ENCODE measurements at places on chromosomes 7 and 10.

GRCh38 chr10:96747734-96748550 is 27.6 kb upstream of the PIK3AP1 start:
- DNase-seq = peak; percentile 18

DNA sequence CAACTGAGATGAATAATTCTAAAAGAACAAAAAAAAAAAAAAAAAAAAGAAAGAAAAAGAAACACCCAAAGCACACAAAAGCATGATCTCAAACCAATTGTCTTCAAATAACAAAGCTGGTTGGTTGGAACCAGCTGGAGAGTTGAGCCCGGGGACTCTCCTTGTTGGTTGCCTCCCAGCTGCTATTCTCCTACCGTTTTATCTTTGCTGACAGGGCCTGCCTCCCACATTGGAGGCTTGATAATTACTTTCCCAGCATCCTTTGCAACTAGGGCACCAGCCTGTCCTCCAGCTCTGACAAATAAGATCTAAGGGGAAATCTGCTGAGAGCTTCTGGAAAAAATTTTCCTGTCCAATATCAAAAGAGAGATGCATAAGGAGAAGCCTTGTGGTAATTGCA is 6.8 kb downstream of the PON1 start:
- DNase-seq = no peak

- DNase-seq = no peak
These were observed 33.2 kb downstream of the PITRM1 start for GRCh38 chr10:3139216-3139910.

GRCh38 chr7:48279420-48279819 is 108.2 kb downstream of the ABCA13 start:
- DNase-seq = no peak

DNA sequence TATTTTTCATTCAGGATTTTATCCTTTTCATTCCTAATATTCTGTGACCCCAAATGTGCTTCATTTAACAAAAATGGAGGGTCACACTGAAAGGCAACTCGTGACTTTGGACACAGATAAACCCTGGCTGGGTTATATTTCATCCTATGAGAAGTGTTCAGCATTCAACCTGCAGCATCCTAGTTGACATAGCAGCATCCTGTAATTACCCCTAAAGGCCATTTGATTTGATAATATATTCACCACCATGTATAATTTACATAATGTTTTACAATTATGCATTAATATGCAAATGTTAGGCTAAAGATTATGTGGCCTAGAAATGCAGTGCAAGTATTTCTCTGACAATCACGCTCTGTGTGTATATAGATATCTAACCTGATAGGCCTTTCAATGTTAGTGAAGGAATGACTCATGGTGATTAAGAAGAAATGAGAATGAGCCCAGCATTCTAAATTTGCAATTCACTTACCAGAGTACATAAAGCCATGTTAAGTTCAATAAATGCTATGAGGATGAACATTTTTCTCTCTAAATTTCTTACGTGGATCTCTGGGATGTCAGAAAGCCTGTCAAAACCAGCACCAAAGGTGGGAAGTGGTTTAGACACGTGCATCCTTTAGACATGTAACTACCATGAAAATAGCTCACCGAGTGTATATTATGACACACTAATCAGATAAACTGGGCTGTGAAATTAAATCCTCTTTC is 337.7 kb upstream of the AOAH start:
- no peak for DNase-seq

DNA sequence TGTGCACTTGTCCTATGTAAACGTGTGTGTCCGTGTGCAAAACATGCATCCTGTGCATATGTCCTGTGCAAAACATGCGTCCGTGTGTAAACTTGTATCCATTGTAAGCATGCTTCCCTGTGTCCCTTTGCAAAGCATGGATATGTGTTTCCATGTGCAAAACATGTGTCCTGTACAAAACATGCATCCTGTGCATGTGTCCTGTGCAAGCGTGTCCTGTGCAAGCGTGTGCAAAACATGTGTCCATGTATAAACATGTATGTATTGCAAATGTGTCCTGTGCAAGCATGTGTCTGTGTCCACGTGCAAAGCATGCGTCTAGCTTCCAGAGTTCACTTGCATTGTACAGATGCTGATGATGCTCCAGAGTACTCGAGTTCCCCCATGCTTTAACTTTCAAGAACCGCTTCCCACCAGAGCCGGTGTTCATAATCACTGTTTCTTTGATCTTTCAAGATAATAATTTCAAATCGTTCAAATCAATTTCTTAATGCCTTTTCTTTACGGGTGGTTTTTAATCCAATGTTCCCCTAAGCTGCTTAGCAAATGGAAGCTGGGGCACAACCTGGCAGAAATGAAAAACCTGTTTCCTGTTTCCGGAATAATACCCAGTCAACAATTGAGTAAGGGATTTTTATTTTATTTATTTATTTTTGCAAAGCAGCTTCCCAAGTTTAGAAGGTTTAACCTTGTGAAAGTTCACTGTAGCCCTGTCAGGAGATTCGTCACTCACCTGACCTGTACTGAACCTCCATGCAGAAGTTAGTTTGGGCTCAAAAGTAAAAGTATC is 641 bp upstream of the ASB13 start:
- DNase-seq = no peak

GRCh38 chr7:113404245-113404644 is 285.9 kb upstream of the SMIM30 start:
- no peak for DNase-seq

- DNase-seq = no peak
These were observed 37.2 kb downstream of the CUBN start for GRCh38 chr10:17092216-17092944.

GRCh38 chr10:23474626-23475025 is 35.8 kb downstream of the OTUD1 start:
- DNase-seq = no peak

- DNase-seq = no peak
These were observed 11.2 kb upstream of the ARPC1A start for GRCh38 chr7:99314504-99314903.

- DNase-seq = no peak
These were observed 4.0 kb upstream of the GFRA1 start for GRCh38 chr10:116276981-116277380.

DNA sequence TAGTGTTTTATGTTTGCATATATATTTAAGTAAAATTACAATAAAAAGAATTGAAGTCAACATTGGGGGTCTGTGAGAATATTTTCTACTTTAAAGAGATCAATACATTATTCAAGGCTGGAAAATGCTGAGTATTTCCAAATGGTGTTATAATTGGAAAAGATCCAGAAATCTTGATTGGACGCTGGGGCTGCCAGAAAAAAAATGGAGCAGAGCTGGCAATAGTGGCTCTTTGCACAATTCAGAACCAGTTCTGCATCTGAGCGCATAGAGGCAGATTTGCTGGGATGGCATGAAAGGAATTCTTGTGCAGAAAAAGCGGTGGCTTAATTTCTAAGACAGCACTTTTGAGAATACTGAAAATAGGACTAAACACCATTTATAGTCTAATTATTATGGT is 10.8 kb upstream of the VWC2 start:
- DNase-seq = no peak

DNA sequence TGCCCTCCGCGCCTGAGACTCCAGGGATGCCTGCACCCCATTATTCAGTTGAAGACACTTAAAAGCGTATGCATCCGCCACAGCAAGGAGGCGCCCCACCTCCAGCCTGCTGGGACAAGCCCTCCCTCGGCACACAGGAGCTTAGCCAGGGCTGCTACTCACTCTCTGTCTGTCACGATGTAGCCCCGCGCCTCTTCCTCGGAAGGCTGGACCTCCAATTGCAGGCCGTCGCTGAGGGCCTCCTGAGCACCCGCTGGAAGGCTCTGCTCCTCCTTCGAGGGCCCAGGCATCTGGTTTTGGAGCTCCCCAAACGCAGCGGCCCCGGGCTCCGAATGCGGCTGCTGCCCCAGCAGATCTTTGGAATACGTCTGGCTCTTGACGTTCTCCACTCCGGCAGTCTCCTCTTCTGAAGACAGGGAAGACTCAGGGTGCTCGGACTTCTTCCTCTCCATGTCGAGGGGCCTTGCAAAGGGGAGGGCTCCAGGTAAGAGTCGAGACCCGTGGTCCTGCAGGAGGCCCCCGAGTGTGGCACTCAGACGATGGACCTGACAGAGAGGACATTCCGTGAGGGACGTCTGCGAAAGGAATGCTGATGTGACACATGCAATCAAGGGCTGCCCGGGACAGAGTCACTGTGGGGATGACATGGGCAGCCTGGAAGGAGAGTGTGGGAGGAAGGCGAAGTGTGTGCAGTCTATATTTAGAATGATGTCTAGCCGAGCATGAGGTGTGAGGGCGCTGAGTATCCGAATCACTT is 453.9 kb downstream of the PTPRN2 start:
- no peak for DNase-seq

GRCh38 chr7:50560865-50561351 is 4.3 kb downstream of the DDC start:
- no peak for DNase-seq

- no peak for DNase-seq
These were observed 36.0 kb upstream of the NRP1 start for GRCh38 chr10:33370434-33370930.

DNA sequence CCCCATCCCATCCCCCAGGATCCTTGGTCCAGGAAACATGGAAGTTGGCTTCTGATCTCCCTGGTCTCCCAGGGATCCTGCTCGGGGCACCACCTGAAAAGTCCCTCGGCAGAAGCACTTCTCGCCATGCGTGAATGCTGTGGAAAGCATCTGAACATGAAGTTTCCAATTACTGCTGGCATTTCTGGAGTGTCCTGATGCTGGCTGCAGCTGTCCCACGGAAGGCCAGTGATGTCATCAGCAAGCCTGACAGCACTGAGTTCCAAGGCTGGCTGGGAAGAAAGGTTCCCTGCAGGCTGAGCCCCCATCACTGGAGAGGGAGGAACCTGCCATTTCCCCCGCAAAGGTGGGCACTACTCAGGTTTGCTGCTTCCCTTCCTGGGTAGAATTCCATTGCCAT is 71.4 kb downstream of the KCNMA1 start:
- DNase-seq = no peak

DNA sequence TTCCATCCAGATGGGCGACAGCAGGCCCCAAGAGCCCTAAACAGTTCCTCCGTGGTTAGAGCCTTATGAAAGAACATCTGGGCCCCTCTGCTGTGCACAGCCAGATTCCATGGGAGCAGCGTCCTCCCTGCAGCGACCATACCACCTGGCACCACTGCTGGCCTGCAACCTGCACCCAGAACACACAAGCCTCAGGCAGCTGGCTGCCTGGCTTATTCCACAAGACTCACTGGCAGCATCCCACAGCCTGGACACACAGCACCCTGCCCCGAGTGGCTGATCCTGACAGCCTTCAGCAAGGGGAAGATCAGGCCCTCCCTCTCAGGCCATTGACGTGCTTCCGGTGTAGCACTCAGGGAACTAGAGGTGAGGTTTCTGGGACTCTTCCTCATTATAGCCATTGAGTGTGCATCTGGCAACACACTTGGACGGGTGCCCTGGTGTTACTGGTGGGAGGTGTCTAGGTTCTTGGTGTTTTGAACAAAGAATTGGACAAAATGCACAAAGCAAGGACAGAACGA is 33.7 kb upstream of the ERCC6 start:
- no peak for DNase-seq

- DNase-seq = no peak
These were observed 282.6 kb upstream of the CACNA2D1 start for GRCh38 chr7:82726038-82726800.

- DNase-seq = peak; percentile 40
These were observed 236.8 kb downstream of the FRMD4A start for GRCh38 chr10:14093730-14094484.

GRCh38 chr7:6705959-6706665 is 635 bp downstream of the ZNF12 start:
- peak; percentile 8 for DNase-seq

GRCh38 chr7:13028036-13028824 is 340.8 kb downstream of the ARL4A start:
- no peak for DNase-seq
